Mucosa of descending colon (tissue), 3 donors: ENCODE measurements at places on chromosomes 4 and X. TPM values are rescaled to one million over a fixed set of nuclear protein-coding genes. Genes with fewer than 3 reads are reported as not detected.

DNA sequence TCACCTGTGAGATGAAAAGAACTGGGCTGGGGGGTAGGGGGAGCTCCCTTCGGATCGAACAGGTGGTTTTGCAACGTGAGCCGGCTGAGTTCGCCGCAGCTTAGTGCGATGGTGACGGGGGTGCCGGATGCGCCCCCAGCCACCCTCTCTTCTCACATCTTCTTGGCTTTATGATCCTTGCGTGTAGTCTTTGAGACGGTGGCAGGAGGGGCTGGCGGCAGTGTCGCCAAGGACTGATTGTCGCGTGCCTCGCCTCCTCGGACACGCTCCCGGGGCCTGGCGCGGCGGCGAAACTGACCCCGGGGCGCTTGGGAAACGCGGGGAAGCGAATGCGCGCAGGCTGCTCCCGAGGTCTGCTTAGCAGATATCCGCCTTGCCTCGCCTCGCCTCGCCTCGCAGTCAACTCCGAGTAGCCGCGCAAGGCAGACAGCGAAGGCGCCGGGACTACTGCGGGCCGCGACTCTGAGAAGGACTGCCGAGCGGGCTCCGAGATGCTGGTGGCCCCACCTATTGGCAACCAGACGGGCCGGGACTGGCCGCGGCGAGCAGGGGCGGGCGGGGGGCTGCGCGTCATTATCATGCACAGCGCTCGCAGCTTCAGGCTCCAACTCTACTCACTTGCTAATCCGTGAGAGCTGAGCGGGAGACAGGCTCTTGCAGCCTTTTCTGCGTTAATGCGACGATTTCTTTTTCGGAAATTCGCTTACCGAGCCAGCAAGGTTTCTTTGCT lies 1.5 kb downstream of the GRID2 start:
- peak; percentile 55 for DNase-seq

DNA sequence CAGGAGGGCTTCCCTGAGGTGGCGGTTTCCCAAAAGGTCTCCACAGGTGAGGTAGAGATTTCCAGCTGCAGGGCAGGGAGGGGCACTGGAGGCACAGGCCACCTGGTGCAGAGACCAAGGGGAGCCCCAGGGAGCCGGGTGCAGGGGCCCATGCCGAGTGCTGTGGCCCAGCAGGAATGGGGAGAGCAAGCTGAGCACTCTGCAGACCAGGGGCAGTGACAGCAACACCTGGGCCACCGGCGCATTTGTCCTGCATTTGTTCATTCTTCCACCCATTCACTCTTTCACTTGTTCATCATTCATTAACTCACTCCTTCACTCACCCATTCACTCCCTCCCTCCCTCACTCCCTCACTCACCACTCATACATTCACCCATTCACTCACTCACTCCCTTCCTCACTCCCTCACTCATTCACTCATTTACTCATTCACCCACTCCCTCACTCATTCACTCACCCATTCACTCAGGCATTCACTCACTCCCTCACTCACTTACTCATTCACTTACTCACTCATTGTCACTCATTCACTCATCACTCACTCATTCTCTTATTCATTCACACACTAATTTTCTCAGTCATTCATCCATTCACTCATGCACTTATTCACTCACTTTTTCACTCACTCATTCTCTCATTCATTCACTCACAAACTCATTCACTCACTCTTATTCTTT lies 16.3 kb downstream of the CPZ start:
- DNase-seq, result no peak

- no peak for DNase-seq
Measured at GRCh38 chr4:68589790-68590189, 13.7 kb upstream of the UGT2B17 start.

GRCh38 chr4:52957220-52957686 lies 95.1 kb downstream of the RASL11B start:
- peak; percentile 11 for DNase-seq

DNA sequence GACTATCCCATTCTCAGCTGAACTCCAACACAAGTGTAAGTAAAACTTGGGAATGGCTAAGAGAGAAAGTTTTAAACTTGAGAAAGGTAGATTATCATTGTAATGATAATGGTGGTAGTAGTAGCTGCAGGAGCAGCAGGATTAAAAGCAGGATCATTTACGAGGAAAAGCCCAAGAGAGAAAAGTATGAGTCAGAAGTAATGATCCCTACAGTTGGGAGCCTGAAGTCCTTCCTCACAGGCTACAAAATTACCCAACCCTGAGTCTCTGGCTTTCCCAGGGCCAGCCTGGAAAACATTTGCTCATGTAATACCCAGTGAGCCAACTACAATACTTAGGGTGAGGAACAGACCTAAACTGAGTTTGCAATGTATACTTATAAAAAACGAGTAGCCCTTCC lies 4.4 kb upstream of the PRDM8 start:
- DNase-seq, result no peak

Gene ENPEP
- 2.1 TPM for total RNA-seq

- no peak for DNase-seq
Measured at GRCh38 chr4:188228279-188228678, 89.0 kb downstream of the TRIML1 start.

Gene SLITRK2
- total RNA-seq, result 0.05 TPM

Gene DCAF16
- total RNA-seq, result 38.6 TPM

- DNase-seq, result no peak
Measured at GRCh38 chr4:18734405-18734804, 712.9 kb upstream of the LCORL start.

- no peak for DNase-seq
Measured at GRCh38 chr4:164252286-164252685, 501.6 kb upstream of the SMIM31 start.

Gene FAM9B
- total RNA-seq, result not detected

DNA sequence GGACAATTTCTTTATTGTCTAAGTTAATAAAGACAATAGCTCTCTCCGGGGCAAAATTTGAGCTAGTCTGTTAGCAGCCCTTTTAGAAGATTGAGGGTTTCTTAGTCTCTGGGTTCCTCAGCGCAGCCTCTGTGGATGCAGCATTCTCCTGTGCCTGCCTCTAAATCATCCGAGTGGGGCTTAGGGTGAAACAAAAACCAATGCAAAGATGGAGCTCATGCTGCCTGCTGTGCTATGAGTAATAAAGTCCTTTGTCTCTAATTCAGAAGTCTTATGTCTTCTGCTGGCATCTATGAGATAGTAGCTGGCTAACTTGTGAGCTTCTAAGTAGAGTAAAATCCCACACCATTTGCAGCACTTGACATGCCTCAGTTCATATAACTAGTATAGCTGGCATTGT lies 67.9 kb downstream of the ANKRD50 start:
- no peak for DNase-seq

Gene MAGEB17
- not detected for total RNA-seq

Gene NDP
- not detected for total RNA-seq

Gene CTPS2
- total RNA-seq, result 19.0 TPM

- no peak for DNase-seq
Measured at GRCh38 chr4:184147858-184148737, 69.6 kb downstream of the ENPP6 start.

DNA sequence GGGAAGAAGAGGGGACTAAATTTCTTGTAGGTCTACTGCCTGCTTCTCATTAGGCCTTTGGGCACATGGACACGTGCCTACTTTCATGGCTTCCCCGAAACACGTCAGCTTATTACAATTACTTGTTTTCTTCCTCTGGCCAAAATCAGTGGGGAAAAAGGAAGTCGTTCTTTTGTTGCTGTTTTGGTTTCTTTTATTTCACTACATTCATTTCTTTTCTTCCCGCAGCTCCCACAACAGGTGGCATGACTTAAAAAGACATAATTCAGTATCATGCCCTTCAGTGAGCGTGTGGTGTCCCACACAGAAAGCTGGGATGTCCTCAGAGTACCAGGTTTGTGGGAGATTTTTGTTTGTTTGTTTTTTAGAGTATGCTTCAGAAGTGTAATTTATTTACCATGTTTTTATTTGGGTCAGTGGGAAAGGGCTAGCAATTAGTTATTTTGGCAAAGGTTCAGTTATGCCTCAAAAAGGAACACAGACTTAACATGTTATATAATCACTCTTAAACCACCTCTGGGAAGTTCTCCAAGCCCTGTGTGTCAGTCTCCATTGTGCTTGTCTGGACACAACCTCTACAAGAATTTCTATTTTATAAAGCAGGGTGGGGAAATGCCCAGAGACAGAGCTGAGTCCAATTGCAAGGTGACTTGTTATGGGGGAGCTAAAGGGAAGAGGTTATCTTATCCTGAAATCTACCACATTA lies 44.2 kb upstream of the SPRY1 start:
- DNase-seq, result no peak

GRCh38 chr4:126582737-126583136 lies 1050.0 kb upstream of the INTU start:
- DNase-seq, result no peak

Gene CD38
- 3.8 TPM for total RNA-seq

GRCh38 chrX:153831429-153832150 lies 1.2 kb upstream of the PDZD4 start:
- DNase-seq, result no peak

Gene ADRA2C
- total RNA-seq, result 0.69 TPM

Gene TLR7
- 1.7 TPM for total RNA-seq

GRCh38 chr4:82217986-82218715 lies 155.6 kb downstream of the HNRNPD start:
- DNase-seq, result no peak

DNA sequence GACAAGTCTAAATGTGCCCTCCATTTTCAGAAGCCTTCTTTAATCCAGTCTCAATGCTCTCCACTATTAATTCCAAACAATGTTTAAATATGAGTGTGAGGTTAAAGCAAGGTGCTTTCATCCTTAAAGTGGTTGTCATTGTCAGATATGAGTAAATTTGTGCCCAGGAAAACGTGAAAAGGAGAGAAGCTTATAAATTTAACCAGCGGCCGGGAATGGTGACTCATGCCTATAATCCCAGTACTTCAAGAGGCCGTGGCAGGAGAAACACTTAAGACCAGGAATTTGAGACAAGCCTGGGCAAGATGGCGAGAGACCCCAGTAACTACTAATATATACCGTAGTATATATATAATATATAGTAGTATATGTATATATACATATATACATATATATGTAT lies 270.0 kb downstream of the ARHGAP24 start:
- DNase-seq, result no peak

GRCh38 chr4:184845367-184846021 lies 19.7 kb upstream of the ACSL1 start:
- DNase-seq, result no peak

DNA sequence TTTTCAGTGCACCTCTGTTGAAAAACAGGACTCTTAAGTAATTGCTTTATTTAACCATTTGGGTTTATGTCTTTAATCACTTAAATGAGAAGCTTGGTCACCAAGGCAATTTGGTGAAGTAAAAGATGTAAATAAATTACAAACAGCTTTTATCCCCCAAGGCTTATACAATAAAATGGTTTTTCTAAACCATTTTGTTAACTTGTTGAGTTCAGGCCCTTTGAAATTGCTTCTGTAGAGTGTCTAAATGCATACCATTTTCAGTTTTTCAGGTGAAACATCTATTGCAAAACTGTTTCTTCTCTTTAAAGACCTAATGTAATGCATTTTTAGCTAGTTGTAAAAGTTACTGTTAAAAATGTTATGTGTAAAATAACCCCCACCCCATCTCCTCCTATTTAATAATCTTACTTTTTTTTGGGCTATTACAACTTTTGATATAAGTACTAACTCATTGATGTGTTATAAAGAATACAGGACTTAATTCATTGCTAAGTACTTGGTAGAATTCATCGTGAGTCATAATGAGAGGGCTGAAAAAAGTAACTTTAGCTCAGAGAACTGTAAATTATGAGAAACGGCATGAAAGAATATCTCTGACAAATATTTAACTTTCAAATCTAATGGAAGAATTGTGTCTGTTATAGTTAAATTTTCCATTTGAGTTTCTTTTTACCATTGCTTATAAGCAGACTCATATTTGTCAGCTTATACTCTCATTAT lies 4.5 kb downstream of the RAPGEF2 start:
- DNase-seq, result no peak

Gene ERAS
- total RNA-seq, result 0.38 TPM
